A549 treated with CORT108297 at 1 μM for 4 hours (cell line): ENCODE measurements at places on chromosomes 11 and 22. TPM values are rescaled to one million over a fixed set of nuclear protein-coding genes. Genes with fewer than 3 reads are reported as not detected.

The CAVIN3 gene
- 26.7 to 37.5 TPM (median 28.9 TPM) in 5 replicates for total RNA-seq

The NPAS4 gene
- not detected in 5 replicates for total RNA-seq

The ADM gene
- total RNA-seq, result 77.3 to 130 TPM (median 90.4 TPM) in 5 replicates

The FAM83F gene
- under 0.01 TPM in 1 of 5 replicates, not detected in the others for total RNA-seq

The C22orf42 gene
- not detected in 5 replicates for total RNA-seq

The HTR3B gene
- not detected in 5 replicates for total RNA-seq

The BIK gene
- total RNA-seq, result 1.1 to 1.7 TPM (median 1.2 TPM) in 5 replicates

The NXPE1 gene
- total RNA-seq, result not detected in 5 replicates

The FGF19 gene
- 0.03 to 0.08 TPM in 2 of 5 replicates, not detected in the others for total RNA-seq

The ARHGAP8 gene
- 1.3 to 2.2 TPM (median 1.8 TPM) in 5 replicates for total RNA-seq
